ENCODE measurements at places on chromosomes 12 and 14.

GRCh38 chr12:74897425-74898211, 312.0 kb downstream of the KCNC2 start:
- DNase-seq, result no peak

- no peak for DNase-seq
These were observed 18.5 kb upstream of the CD9 start for GRCh38 chr12:6181583-6182278.

GRCh38 chr14:88477513-88478250, 77.1 kb downstream of the PTPN21 start:
- DNase-seq, result no peak

DNA sequence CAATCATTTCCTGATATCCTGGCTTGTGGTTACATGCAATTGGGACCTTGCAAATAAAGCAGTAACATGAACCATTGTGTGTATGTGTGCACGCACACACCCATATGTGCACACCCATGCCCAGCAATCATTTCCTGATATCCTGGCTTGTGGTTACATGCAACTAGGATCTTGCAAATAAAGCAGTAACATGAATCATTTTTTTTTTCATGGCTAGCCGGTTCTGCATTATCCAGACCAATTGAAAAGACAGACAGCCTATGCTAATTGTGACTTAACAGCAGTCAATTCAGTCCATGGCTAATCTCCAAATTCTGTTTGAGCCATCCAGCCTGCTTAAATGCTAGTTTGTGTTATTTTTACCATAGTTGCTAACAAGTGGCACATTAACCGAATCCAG, 134.3 kb downstream of the TTC7B start:
- DNase-seq, result no peak

DNA sequence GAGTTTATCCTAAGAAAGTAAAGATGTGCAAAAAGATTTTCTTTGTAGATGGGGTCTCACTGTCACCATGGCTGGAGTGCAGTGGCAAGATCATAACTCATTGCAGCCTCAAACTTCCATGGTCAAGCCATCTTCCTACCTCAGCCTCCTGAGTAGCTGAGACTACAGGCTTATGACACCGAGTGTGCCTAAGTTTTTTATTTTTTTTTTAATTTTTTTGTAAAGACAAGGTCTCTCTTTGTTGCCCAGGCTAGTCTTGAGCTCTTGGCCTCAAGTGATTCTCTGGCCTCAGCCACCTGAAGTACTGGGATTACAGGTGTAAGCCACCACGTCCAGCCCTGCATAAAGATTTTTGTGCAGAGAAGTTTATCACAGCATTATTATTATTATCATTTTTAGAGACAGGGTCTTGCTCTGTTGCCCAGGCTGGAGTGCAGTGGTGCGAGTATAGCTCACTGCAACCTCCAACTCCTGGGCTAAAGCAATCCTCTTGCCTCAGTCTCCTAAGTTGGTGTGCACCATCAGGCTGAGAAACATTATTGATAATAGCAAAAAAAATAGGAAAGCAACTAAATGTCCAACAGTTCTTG, 19.3 kb upstream of the MDM2 start:
- no peak for DNase-seq

GRCh38 chr12:129776977-129777667, 126.7 kb downstream of the TMEM132D start:
- no peak for DNase-seq

- DNase-seq, result no peak
These were observed 17.3 kb downstream of the KLRK1 start for GRCh38 chr12:10372559-10372958.

DNA sequence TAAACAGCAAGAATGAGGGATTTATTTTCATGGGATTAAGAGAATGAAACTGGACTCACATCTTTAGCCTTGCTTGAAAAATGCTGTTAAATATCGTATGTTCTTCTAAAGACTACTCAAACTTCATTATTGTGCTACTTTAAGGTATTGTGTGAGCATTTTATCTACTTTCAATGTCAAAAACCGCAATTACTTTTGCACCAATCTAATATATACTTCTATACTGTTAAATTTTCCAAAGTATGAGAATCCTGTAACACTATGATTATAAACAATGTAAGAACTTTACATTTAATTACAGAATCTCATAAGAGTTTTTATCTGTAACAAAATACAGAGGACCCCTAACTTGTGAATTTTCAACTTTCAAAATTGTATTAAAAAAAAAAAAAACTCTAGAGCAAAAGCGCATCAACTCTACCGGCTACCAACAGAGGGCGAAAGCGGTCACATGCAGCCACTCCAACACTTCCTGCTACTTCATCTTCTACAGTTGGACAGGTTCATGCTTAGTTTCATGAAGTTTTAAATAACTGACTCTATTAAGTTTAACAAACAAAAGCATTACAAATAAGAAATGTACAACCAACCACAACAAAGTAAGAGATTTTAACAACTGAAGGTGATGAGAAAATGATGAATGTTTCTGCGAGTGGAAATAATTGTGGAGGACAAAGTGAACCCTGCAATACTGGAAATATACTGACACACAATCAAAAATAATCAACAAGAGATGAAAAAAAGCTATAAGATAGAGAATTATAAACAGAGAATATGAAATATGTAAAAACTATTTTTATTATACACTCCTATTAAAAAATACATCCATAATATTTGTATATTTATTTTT, 210.9 kb downstream of the MED13L start:
- no peak for DNase-seq

GRCh38 chr12:91123236-91123916, 12.1 kb upstream of the LUM start:
- no peak for DNase-seq

- no peak for DNase-seq
These were observed 200.8 kb upstream of the KRR1 start for GRCh38 chr12:75712223-75712622.

- DNase-seq, result no peak
These were observed 7.0 kb downstream of the TMEM179 start for GRCh38 chr14:104597576-104597975.

DNA sequence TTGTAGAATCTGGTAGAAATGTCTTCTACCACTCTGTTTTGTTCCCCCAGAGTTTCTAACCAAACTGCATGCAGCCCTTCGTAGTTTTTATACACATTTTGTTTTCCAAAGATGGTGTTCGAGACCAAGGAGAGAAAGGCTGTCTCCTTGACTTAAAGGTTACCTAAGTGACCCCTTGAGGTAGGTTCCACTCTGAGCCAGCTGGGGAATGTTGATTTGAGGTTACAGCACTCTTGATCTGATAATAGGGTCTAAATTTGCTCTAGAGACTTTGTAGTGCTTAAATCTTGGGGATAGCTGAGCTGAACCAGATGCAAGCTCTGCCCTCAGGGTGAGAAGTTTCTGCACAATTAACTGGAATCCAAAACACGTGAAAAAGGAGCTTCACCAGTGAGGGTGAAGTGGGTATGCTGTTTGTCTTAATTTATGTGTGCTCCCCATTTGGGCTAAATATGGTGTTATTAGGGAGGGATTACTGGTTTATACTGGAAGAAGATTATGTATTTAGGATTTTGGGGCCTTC, 3.1 kb downstream of the TMBIM6 start:
- no peak for DNase-seq

- DNase-seq, result no peak
These were observed 96.2 kb downstream of the KICS2 start for GRCh38 chr12:64125913-64126312.

GRCh38 chr12:32398816-32399369, 465 bp upstream of the FGD4 start:
- DNase-seq, result no peak

DNA sequence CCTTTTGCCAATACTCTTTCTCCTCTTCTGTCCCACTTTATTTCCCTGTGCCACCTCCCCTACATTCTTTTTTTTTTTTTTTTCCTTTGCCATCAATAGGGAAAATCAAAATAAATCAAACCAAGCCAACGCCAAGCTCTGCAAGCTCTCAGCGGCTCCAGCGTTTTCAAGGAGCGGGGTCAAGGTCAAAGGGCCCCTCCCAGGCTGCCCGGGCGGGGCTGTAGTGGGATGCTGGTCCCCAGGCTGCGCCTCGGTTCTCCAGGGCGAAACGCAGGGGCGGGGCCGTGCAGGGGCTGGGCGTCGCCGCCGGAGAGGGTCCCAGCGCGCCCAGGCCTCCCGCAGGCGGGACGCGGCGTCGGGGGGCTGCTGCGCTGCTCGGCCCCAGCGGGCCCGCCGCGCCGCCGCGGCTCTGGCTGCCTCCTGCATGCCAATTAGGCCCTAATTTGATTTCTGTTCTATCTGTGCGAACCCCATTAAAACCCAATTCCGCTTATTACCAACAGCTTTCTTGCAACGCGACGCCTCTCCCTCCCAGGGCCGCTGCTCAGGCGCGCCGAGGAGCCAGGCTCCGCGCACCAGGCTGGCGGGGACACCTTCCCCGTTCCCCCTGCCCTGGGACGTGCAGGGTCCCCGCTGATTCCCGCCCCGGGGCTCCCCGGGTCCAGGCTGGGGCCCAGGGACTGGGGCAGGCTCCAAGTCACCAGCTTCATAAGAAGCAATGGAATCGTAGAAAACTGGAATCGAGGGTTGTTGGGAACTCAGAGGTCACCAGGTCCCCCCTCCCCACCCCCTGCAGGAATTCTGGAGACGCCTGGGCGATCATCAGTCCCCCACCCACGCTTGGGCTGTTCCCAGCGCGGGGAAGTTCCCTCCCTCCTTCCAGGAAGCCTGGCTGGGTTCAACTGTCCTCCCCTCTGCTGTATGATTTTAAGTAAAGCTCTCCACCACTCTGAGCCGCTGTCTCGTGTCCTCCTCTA, 50.7 kb upstream of the MAP1LC3B2 start:
- DNase-seq, result no peak
